Pulmonary artery endothelial cell (primary cell): ENCODE measurements at places on chromosomes 12 and 14. TPM values are rescaled to one million over a fixed set of nuclear protein-coding genes. Genes with fewer than 3 reads are reported as not detected.

The LALBA gene
- not detected in 2 replicates for total RNA-seq

The SMIM41 gene
- total RNA-seq = 0.07 and 0.21 TPM in 2 replicates

The BCL11B gene
- total RNA-seq = 0.07 and 0.14 TPM in 2 replicates

The GALNT9 gene
- 0.11 and 0.33 TPM in 2 replicates for total RNA-seq

The CMKLR1 gene
- total RNA-seq = 0.13 TPM in 1 of 2 replicates, not detected in the other

The RNASE7 gene
- total RNA-seq = not detected in 2 replicates

The OR4K2 gene
- total RNA-seq = not detected in 2 replicates

The TMTC2 gene
- 3.6 and 10.1 TPM in 2 replicates for total RNA-seq

The FBXO33 gene
- total RNA-seq = 12.7 and 17.5 TPM in 2 replicates

The PRH2 gene
- not detected in 2 replicates for total RNA-seq

The CEBPE gene
- not detected in 2 replicates for total RNA-seq

The OR10AD1 gene
- total RNA-seq = not detected in 2 replicates

The GLT1D1 gene
- not detected in 2 replicates for total RNA-seq

The FAM90A1 gene
- 0.11 TPM in 1 of 2 replicates, not detected in the other for total RNA-seq

The HRK gene
- not detected in 2 replicates for total RNA-seq

The PRR4 gene
- total RNA-seq = 0.21 and 0.46 TPM in 2 replicates

The RFX4 gene
- not detected in 2 replicates for total RNA-seq

The SOS2 gene
- 17.2 and 19.7 TPM in 2 replicates for total RNA-seq

The KCNK10 gene
- total RNA-seq = 0.13 TPM in 1 of 2 replicates, not detected in the other

The PRH1 gene
- total RNA-seq = 7.4 and 8.4 TPM in 2 replicates

The NOC4L gene
- total RNA-seq = 15.2 and 22.4 TPM in 2 replicates

The LMNTD1 gene
- not detected in 2 replicates for total RNA-seq

The APOLD1 gene
- 3.8 and 5.6 TPM in 2 replicates for total RNA-seq

The SIX4 gene
- 3.2 and 5.0 TPM in 2 replicates for total RNA-seq

The CLEC4D gene
- not detected in 2 replicates for total RNA-seq

The SIRT4 gene
- total RNA-seq = 1.1 and 1.4 TPM in 2 replicates

The TMPRSS12 gene
- total RNA-seq = not detected in 2 replicates

The B4GALNT3 gene
- total RNA-seq = not detected in 2 replicates

The LRRC10 gene
- not detected in 2 replicates for total RNA-seq

The MYH6 gene
- not detected in 2 replicates for total RNA-seq

The CHGA gene
- not detected in 2 replicates for total RNA-seq

The KRT82 gene
- total RNA-seq = not detected in 2 replicates

The MYL6 gene
- 2,535 and 2,553 TPM in 2 replicates for total RNA-seq

The TAS2R7 gene
- not detected in 2 replicates for total RNA-seq

The LIN7A gene
- total RNA-seq = 0.07 and 0.11 TPM in 2 replicates

The SSTR1 gene
- total RNA-seq = 1.1 and 1.2 TPM in 2 replicates

The ITGB7 gene
- total RNA-seq = 0.42 TPM in 1 of 2 replicates, not detected in the other

The BCDIN3D gene
- total RNA-seq = 2.3 and 3.1 TPM in 2 replicates

The TMEM132C gene
- 0.11 and 0.26 TPM in 2 replicates for total RNA-seq

The CCDC175 gene
- not detected in 2 replicates for total RNA-seq

The C12orf50 gene
- total RNA-seq = 0.07 TPM in 1 of 2 replicates, not detected in the other

The KRT80 gene
- 2.0 and 4.9 TPM in 2 replicates for total RNA-seq

The BMP4 gene
- 64.3 and 156 TPM in 2 replicates for total RNA-seq

The PPP1R36 gene
- 0.35 and 0.73 TPM in 2 replicates for total RNA-seq
